Ecto neural progenitor cell (in vitro differentiated cells): ENCODE measurements at places on chromosomes 12 and 14.

- DNase-seq, result no peak
Observed at GRCh38 chr12:90280564-90281058, 572.0 kb upstream of the ATP2B1 start.

GRCh38 chr12:131092901-131093603 is 139.3 kb downstream of the ADGRD1 start:
- peak; percentile 44 for DNase-seq

GRCh38 chr14:20681348-20682126 is 2.8 kb upstream of the RNASE4 start:
- DNase-seq, result peak; percentile 92

- no peak for DNase-seq
Observed at GRCh38 chr12:124174451-124175348, 120.2 kb upstream of the RFLNA start.

DNA sequence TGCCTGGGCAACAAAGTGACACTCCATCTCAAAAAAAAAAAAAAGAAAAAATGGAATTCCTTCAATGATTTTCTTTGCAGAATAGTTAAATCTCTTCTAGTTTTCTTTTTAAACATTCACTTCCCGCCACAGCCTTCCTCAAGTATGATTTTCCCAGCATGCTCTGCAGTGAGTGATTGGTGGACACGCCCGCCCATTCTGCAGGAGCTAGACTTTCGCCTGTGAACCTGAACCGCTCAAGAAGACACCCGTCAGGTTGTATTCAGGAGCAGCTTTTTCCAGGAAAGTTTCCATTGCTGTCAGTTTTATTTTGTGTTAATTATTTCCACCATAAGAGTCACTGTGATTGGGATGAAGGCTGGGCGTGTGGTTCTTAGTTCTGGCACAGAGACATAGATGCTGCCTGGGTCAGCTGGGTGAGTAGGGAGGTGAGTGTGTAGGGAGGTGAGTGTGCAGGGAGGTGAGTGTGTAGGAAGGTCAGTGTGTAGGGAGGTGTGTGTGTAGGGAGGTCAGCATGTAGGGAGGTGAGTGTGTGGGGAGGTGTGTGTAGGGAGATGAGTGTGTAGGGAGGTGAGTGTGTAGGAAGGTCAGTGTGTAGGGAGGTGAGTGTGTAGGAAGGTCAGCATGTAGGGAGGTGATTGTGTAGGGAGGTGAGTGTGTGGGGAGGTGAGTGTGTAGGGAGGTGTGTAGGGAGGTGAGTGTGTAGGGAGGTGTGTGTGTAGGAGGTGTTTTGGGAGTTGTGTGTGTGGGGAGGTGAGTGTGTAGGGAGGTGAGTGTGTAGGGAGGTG is 76.2 kb downstream of the KIF26A start:
- DNase-seq, result no peak

GRCh38 chr12:94721173-94721572 is 70.8 kb upstream of the TMCC3 start:
- DNase-seq, result no peak

DNA sequence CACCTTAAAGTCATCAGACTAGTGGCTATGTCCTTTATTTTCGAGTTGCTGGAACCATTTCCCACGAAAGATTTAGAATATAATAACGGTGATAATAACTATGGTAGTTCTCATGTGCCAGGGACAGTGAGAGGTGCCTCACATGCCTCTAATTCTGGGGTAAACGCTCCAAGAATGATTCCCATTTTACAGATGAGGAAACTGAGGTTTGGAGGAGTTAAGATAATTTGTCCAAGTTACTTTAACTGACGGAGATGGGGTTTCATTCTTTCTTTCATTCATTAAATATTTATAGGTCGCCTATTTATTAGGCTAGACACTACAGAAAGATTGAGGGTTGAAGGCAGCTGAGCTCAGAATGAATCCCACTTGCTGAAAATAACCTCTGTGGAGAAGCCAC is 30.7 kb upstream of the FOS start:
- no peak for DNase-seq

DNA sequence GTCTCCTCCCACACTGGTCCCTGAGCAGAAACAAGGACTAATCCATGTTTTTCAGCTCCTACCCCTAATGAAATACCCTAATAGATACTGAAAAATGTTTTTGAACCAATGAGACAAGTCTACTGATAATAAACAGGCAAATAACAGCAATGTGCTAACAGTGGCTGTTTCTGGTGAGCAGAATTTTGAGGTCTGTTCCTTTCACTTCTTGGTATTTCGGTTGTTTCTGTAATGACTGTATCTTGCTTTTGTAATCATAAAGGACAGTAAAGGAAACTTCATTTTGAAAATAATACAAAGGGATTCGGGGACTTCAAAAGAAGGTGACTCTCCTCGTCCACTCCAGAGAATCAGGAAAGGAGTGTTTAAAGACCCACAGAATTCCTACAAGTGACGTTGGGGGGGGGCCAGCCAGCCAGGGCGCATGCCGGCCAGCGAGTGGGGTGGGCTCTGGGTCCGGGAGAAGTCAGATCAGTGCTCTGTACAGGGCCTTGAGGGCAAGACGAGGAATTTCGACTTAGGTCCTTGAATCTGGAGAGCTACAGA is 1.1 kb upstream of the CD9 start:
- no peak for DNase-seq

DNA sequence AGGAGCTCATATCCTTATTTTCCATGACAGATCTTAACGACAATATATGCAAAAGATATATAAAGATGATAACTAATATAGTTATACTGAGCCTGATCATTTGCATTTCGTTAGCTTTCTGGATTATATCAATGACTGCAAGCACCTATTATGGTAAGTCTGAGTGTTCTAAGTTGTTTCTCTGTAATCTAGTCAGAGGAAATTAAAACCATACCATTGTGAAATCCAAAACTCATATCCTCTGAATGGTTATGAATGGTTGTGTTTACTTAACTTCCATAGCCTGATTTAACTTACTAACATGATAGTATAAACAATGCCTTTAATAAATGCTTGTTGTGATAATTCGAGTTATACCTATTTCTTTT is 760 bp downstream of the TMEM19 start:
- no peak for DNase-seq

GRCh38 chr14:91367173-91368171 is 50.1 kb downstream of the CCDC88C start:
- no peak for DNase-seq

GRCh38 chr12:83823386-83824045 is 1089.1 kb downstream of the SLC6A15 start:
- DNase-seq, result peak; percentile 89

- DNase-seq, result no peak
Observed at GRCh38 chr14:74418031-74418430, 8.0 kb downstream of the SYNDIG1L start.

DNA sequence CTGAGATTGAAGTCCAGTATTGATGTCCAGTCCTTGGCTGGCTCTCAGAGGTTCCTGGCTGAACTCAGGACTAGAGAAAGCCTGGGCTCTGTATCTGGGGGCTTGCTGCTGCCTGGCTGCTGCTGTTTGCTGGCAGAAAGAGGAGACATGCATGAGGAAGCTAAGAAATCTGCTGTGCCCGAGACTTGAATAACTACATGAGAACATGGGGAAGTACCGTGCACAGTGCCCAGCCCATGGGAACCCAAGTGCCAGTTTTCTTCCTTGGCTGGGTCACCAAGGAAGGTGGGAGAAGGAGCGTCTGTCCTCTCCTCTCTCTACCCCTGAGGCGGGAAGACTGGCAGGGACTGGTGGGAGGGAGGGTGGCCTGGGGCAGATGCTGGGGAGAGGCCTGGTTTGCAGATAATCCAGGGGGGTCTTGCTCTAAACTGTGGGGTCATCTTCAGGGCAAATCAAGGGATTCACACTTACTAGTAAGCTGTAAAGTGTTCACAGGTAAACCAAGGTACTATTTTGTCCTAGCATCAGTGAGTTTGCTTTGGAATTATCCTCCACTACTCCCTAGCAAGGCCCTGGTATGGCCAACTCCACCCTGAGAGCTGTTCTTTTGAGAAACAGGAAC is 13.8 kb upstream of the ZFP36L1 start:
- DNase-seq, result no peak

DNA sequence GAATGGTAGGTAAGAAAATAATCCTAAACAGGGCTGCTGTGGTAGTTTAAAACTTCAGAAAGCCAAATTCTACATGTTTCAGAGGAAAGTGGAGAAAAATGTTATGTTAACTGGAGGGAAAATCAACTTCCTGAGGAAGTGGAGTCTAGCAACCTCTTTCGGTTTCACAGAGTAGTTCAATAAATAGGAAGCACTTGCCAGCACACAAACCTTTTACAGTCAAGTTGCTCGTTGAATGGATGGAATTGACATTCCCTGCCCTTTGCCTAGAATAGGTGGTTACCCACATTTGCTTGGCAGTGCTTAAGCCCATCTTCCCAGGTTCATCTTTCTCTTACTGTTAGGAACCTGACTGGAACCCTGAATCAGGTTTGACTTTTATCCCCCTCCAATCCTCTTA is 15.9 kb downstream of the ANKRD13A start:
- no peak for DNase-seq

DNA sequence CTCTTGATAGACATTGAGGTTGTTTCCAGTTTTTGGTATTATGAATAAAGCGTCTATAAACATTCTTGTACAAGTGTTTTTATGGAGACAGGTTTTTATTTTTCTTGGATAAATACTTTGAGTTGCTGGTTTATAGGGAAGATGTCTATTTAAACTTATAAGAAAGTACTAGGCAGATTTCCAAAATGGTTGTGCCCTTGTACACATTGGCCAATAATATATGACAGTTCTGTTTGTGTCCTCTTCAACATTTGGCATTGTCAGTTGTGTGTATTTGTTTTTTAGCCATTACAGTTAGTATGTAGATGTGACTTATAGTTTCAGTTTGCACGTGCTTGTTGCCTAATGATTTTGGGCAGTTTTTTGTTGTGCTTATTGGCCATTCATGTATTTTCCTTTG is 42.1 kb downstream of the VRK1 start:
- no peak for DNase-seq

DNA sequence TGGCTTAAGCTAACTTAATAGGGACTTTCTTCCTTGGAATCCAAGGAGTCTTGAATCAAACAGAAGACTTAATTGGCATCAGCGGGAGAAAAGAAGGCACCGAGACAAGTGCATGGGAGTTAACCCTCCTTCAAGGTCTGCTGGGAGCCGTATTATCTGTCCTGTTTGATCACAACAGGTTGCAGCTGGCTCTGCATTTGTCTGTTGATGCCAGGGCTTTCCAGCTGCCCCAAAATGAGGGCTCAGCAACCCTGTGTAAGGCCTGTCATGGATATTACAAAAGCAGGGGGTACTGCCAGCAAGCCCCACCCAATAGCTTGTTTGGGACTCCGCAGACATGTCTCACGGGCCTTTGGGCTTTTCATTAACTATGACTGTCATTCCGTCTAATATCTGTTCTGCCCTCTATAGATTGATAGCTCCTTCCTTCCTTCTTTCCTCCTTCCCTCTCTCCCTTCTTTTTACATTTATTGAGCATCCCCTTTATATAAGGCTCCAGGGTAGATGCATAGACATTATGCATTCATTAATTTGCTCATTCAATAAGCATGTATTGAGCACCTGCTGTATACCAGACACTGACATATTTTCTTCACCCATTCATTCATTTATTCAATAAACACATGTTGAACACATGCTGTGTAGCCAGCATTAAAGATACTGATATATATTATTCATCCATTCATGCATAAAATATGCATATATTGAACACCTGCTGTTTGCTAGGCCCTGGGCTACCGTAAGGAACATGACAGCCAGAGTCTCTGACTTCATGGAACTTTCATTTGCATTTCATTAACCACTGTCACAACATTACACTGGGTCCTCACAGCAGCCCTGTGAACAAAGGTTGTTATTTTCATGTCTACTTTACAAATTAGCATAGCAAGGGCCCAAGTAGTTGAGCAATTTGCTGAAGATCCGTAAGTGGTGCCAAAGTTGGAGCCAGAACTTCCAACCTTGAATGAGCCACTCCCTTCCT is 56.2 kb downstream of the SVOP start:
- no peak for DNase-seq

- DNase-seq, result no peak
Observed at GRCh38 chr12:50251619-50252252, 31.6 kb downstream of the LIMA1 start.

DNA sequence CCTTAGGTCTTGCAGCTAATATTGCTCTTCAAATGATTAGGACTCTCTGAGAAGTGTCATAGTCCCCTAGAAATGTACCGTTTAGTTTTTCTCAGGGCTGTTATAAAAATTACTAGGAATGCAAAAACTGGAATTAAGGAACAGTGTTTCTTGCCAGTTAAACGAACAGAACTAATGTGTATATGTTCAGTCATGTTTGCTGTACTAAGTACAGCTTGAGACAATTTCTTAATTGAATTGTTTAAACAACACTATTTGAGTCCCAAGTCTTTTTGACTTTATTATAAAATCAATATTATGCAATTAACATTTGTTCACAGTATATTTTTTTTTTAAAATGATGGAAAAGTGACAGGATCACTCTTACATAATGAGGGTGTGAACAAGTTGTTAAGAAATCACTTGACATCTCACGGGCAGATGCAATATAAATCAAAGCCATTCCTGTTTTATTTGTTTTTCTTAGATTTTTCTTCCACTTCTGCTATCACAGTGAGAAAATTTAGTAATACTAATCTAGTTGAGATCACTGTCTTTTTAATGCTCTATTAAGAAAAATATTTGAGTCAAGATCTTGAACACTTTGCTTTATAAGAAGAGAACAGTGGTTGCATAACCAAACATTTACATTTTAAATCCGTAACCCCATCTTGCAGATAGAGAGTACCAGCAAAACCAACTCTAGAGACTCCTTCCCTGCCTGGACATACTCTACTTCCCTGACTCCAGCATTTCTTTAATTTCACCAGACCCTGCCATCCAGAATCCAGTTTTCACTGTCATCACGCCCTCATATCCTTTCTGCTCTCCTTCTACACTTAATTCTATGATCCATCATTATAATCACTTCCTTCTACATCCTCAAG is 140.7 kb upstream of the KITLG start:
- no peak for DNase-seq

- no peak for DNase-seq
Observed at GRCh38 chr14:26199590-26200370, 398.1 kb downstream of the NOVA1 start.

DNA sequence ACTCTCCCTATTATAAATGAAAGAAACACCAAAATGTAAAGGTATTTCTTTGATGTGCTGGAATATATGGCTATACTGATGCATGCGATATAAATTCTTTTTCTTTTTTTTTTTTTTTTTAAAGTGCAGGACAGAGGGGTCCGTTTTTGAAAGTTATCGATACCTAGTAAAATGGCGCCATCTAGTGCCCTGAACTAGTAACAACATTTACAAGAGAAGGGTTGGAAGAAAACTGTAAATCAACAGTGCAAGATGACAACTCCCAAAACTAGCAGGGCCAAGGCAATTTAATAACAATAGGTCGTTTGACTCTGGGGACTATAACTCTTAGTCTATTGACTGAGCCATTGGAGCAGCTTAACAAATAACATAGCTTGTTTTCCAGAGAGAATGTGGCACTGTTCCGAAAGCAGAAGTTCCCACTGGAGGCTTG is 137.7 kb downstream of the SPTSSA start:
- DNase-seq, result no peak

DNA sequence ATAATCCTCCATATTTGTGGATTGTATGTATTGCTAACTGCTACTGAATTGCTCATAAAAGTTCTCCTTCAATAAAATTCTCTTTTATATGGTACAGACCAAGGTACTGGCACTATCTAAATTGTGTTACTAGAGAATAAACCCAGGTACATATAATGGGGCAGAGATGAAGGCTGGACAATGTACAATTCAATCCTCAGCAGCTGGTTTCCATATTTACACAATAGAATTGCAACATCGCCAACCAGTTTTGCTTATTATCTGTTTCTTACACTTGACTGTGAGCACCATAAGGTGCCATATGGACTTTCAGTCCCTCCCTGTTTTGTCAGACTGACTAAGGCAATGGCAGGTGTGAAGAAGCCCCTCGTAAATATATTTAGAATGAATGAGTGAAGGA is 18.1 kb downstream of the KITLG start:
- no peak for DNase-seq
